ENCODE measurements at places on chromosomes 6 and 20.

DNA sequence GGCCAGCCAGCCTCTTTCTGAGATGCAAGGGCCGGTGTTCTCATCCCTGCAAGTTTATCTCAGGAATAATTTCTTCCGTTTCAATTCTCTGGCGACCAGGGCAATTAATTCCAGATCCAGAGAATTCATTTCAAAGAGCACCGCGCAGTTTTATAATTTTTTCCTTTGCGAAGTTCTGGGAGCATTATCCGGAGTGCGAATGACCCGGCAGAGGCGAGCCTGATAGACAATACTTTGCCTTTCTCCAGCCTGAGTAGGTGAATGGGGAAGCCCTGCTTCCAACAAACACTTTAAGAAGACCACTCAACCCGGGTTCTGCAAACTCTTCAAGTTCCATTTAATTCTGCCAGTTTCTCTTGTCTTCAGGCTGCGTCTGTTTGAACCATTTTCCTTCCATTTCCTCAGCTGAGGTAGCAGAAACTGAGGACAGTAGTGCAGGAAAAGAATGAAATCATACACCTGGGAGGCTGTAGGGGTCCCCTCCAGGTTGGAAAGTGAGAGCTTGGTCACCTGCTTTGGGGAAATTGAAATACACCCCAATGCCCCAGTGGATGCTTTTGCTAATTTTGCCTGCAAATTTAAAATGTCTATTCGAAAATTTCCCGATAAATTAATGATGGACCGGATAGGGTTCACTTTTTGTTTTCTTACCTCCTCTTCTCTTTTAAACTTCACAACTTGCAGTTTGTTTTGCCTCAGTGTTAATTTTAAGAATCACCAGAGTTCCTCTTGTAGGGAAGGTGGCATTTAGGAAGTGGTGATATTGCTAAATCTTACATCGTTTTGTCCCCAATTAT is 1.1 kb downstream of the VGLL2 start:
- DNase-seq = no peak

DNA sequence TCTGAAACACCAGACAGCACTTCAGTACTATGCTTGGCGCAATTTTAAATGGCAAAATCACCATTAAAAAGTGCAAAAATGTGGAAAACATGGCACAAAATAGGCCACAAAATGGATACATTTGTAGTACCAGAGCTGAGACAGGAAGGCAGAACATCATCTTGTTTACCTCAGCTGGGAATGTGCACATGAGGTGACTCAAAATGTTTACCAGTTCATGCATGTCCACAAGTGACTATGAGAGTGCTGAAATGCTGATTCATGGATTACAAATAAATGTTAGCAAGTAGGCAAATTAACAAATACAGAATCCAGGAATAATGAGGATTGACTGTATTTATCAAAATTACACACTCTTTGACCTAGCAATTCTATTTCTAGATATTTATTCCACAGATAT is 201.6 kb downstream of the ISM1 start:
- DNase-seq = no peak

GRCh38 chr20:44494681-44495080 is 19.0 kb downstream of the TTPAL start:
- DNase-seq = no peak

DNA sequence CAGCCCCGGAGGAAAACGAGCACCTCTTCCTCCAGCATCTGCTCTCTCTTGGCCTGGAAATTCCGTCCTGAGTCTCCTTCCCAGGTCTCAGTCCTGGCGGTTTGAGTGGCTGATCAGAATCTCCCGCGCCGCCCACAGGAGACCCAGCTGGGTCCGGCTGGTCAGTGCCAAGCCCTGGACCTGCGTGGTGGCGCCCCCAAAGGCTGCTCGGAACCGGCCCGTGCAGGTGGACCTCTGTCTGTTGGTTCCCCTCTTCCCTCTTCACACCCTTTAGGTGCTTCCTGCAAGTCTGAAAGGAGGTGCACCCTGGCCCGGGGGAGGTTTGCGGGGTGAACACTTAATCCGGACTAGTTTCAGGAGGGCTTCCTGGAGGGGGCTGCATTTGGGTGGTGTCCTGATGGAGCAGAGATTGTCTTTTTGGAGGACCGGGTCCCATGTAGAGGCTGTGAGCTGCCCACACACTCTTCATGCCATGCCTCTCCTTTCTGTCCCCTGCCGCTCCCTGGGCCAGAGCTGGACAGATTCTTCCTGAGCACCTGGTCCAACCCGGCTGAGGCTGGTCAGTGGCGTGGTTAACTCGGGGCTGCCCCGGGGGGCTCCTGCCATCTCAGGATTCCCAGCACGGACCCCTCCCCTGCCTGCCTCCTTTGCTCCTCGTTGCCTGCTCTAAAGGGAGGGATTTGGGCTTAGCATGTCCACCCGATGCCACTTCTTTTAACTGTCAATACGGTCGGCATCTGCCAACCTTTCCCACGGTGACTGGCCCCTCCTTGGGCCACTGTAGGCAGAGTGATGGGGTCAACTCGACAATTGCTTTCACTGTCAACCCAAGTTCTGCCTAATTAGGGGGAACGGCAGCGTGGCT is 16.5 kb upstream of the BHLHE23 start:
- no peak for DNase-seq

- DNase-seq = no peak
These were observed 160.4 kb downstream of the RALGAPA2 start for GRCh38 chr20:20552076-20552475.

GRCh38 chr20:34673412-34673811 is 3.5 kb downstream of the PIGU start:
- no peak for DNase-seq

GRCh38 chr6:41162687-41163418 is at the start of gene TREM2:
Gene TREM2 (minus strand): TSS chr6:41163116. CDS start chr6:41163082, 34 bp downstream.
- no peak for DNase-seq

GRCh38 chr6:94133106-94133505 is 713.7 kb upstream of the EPHA7 start:
- DNase-seq = no peak

GRCh38 chr20:1427457-1428054 is 34.7 kb upstream of the FKBP1A start:
- DNase-seq = no peak

- no peak for DNase-seq
These were observed 50.9 kb upstream of the TAB2 start for GRCh38 chr6:149266659-149267058.

- DNase-seq = no peak
These were observed 3.9 kb downstream of the DOK5 start for GRCh38 chr20:54479138-54479906.

GRCh38 chr20:43914311-43915210 is at the start of gene TOX2:
Gene TOX2 (plus strand): TSS chr20:43914852. CDS start chr20:43914892, 40 bp downstream.
- no peak for DNase-seq

DNA sequence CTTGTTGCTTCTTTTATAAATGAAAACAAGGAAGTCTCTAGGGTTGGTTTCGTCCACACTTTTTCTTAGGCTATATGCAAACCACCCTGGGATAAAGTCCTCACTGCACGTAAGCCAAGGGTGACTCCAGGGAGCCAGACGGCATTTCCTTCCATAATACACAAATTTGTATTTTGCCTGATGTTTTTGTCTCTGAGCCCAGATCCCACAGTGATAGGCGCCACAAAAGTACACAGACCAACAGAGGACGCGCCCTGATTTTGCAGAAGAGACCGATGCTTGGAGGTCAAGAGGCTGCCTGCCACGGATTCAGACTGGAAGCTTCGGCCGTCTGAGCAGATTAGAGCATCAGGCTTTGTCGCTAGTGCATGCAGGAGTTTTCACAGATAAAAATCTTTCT is 22.8 kb downstream of the FOXQ1 start:
- DNase-seq = no peak

- no peak for DNase-seq
These were observed 130.5 kb downstream of the ZFP64 start for GRCh38 chr20:52060794-52061714.

DNA sequence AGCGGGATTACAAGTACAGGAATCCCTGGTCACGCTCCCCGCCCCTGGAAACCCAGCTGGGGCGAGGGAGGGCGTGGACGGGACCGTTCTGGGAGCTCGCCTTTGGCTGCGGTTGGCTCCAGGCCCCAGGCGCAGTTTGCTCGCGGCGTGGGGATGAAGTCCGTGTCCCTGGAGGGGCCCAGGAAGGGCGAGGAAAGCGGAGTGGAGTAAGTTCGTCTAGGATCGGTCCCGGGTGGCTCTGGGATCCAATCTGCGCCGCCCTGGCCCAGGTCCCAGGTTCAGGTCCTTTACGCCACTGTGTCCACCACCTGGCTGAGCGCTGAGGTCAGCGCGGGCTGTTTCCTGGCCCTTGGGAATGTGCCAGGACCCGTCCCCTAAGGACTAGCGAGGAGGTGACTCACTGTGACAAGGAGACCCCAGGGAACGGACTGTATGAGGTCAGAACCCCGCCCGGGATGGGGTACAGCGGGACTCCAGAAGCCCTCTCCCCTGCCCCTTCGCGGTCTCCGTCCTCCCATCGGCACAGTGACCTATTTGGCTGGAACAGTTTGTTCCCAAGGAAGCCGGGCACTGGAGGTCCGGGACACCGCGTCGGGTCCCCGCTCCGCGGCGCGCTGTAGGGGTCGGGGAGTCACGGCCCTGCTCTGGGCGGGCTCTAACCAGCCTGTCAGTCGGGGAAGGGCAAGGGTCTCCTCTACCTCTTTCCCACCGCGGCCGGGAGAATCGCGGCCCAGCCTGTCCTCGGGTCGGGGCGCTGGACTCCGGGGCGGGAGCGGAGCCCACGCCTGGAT is 724 bp downstream of the CDKN1A start:
- no peak for DNase-seq

- DNase-seq = no peak
These were observed 39.8 kb downstream of the GMPR start for GRCh38 chr6:16278048-16278724.

DNA sequence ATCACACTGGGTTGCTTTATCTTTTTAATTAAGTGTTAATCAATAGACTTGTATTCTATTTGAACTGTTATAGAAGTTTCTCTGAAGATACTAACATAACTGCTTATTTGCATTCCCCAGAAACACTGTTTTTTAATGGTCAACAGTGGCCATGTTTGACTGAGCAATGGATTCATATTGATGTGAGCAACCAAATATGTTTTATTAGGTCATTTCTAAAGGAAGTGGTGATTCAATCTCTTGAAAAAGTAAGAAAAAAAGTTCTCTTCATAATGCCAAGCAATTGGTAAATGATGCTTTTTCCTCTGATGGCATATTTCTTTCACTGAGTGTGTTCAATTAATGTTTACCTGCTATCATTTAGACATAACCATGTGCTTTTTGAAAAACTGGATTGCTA is 593.0 kb upstream of the CITED2 start:
- no peak for DNase-seq

DNA sequence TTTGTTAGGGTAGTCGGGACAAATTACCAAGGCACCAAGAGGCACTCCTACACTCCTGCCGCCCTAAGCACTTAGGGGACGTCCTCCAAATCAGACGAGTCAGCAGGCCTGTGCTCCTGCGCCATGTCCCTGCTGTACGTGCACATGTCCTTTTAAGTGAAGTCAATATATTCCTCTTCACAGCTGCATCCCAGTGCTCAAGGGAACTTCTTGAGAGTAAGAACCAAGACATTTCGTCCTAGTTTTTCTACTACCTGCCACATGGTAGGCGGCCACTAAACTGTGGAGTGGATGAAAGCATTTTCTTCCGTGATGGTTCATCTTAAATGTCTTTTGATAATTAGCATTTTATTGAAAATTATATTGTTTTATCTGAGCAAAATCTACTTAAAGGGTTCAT is 100.7 kb downstream of the RPP40 start:
- no peak for DNase-seq

DNA sequence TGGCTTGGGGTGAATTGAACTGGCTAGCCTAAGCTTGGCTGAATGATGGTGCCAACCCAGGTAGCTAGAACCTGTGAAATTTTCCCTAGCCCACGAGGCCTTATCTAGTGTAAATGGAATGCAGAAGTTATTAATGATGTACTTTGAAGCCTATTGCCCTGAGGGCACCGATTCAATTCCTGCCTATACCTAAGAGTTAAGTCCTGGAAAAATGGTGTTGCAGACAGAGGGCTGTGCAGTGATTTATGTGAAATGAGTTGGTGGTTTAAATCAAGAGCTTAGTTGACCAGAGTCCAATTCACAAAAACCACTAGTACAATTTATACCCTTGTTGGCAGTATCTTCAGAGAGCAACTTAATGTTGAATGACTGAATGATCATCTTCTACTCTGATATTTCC is 373.8 kb upstream of the JAG1 start:
- DNase-seq = no peak
